ENCODE measurements at places on chromosomes 11 and 22.
A peak's percentile ranks its signal among the peaks of the same experiment; 100 is the strongest.

GRCh38 chr11:61157743-61158142, 3.5 kb downstream of the VPS37C start:
- DNase-seq = no peak

DNA sequence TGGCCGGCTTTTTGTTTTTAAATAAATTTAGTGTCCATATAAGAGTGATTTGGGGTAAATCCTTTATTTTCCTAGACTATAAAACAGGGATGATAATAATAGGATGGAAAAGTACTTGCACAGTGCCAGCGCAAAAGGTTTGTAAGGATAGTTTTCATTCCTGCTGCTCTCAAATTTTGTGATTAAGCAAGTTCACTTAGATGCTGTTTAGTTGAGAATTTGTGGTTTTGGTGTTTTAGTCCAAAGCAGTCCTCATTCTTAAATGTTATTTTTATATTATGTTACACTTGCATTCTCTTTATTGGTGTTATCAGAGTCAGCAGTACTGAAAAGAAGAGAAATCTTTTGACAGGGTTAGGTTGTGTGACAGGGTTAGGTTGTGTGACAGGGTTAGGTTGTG, 47.9 kb downstream of the PPP6R3 start:
- DNase-seq = no peak

DNA sequence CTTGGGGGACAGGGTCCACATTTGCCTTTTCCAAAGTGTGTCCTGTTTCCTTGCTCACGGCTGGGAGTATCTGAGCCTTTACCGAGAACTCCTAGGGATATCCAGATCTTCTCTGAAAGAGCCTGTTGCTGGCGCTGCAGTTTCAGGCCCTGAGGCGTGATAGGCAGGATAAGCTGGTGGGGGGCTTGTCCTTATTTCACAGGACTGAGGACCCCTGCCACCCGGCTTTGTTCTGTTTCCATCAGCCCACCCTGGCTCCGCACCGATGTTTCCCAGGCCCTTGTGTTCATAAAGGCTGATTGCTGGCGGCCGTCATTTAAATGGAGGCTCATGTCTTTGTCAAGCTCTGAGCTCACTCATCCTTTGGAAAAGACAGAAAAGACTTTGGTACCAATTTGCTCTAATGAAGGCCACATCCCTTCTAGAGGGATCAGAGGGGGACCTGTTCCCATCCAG, 9.4 kb upstream of the NPTXR start:
- no peak for DNase-seq

DNA sequence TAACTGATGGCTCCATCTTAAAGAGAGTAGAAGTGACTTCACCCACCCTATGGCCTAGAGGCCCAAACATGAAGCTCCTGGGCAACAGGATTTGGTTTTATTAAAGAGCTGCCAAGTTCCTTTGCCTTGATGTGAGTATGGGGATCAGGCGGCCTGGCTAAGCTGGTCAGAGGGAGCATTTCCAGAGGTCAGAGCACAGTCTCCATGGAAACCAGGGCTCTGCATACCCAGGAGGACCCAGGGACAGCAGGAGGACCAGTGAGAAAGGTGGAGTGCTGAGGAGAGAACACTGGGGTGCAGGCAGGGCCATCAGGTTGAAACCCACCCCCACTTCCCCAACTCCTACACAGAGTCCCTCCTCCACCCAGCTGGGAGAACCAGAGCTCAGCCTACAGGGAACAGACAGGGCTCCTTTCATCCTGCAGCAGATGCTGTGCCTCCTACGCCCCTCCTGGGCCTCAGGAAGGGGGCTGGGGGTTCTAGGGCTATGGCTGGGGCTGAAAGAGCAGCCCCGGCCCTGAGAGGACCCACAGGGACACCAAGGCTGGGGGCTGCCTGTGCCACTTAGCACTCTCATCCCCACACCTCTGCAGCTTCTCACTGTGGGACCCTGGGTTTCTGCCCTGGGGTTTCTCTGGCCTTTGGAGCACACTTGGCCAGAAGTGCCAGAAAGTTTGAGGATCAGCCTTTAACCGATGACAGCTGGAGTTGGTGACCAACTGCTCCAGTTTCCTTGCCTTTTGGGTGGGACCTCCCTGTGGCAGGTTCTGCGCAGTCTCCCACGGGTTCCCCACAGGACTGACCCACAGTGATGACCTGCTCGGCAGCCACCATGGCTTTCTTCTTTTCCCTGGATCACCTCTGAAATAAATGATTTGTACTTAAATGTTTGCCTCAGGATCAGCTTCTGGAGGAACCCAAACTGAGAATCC, 13.8 kb upstream of the P2RY6 start:
- no peak for DNase-seq

DNA sequence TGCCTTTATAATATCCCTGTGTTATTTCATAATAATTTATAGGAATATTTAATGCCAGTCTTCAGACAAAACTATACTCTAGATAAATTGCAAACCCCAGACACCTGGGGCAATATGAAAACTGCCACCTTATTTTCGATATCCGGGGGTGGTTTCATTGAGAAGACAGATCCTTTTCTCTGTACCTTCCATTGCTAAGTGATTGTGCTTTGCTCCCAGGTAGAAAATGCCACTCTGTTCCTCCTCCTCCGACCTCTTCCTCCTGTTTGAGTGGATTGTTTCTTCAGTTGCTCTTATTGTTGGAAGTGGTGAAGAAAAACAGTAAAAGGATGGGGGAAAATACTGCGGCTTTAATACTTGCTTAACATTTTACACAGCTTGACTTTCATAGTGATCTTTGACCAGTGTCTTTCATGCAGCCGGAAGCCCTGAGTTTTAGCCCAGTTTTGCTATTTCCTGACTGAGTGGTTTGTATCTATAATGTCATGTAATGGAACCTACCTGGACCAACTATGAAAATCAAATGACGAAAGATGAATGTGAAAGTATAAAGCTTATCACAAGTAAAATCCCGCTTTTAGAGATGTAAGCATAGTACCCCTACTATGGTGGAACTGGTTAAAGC, 5.6 kb upstream of the GRIK4 start:
- no peak for DNase-seq

DNA sequence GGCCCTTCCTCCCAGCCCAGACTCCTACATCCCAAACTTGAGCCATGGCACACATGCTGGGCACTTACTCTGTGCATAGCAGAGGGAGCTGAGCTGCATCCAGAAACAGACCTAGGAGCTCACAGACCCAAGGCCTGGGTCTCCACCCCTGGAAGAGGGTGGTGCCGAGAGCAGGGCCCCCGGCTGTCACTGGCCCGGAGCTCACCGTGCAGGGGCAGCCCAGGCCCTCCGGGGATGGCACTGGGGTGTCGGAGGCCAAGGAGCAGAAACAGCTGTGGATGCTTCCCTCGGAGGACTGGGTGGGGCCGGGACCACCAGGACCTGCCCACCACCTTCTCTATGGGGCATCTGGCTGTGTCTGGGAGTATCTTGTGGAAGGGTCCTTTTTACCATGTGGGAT, 4.3 kb upstream of the APOBEC3A start:
- DNase-seq = no peak

- no peak for DNase-seq
Measured at GRCh38 chr11:124886476-124886875, 11.2 kb downstream of the ROBO4 start.

DNA sequence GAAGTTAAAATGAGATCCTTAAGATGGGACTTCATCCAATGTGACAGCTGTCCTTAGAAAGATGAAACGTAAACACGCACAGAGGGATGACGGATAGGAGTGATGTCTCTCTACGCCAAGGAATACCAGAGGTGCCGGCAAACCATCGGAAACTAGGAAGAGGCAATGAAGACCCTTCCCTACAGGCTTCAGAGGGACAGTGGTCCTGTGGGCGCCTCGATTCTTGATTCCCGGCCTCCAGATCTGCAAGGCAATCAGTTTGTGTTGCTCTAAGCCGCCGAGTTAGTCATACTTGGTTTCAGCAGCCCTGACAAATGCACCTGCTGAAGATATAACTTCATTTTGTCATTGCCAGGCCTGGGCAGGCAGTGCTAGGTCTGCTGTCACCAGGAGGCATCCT, 1455.1 kb downstream of the TBC1D22A start:
- no peak for DNase-seq

GRCh38 chr11:131671320-131671719, 300.9 kb downstream of the NTM start:
- DNase-seq = no peak

DNA sequence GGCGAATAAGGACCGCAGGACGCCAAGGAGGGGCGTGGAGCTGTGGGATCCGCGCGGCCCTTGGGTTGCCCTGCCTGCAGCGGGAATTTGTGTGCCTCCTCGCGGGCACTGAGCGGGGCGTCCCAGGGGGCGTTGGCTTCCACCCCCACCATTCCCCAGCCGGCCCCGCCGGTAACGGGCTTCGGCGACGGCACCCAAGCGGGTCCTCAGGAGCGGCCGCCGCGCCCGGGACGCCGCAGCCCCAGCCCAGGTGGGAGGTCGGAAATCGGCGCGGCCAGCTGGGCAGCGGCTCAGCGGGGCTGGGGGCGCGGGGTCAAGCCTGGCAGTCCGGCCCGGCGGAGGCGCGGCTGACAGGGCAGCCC, 320 bp downstream of the CLTCL1 start:
- DNase-seq = no peak

GRCh38 chr22:40157330-40157945, 20.3 kb upstream of the TNRC6B start:
- no peak for DNase-seq

DNA sequence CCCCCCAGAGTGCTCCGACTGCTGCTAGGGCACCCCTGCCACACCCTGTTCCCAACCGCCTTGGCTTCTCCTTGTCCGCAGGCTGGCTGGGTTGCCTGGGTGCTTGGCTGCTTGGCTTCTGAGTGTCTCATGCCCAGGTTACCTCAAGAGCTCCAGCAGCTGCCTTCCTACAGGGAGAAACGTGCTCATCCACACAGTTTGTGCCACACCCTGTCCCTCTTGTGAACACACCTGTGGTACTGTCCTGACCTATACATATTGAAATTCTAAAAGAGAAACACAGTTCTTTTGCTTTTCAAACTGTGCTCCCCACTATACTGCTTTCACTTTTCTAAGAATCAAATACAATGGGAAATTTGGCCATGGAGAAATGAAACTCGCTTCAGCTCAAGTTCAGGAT, 191.4 kb downstream of the DBX1 start:
- no peak for DNase-seq

DNA sequence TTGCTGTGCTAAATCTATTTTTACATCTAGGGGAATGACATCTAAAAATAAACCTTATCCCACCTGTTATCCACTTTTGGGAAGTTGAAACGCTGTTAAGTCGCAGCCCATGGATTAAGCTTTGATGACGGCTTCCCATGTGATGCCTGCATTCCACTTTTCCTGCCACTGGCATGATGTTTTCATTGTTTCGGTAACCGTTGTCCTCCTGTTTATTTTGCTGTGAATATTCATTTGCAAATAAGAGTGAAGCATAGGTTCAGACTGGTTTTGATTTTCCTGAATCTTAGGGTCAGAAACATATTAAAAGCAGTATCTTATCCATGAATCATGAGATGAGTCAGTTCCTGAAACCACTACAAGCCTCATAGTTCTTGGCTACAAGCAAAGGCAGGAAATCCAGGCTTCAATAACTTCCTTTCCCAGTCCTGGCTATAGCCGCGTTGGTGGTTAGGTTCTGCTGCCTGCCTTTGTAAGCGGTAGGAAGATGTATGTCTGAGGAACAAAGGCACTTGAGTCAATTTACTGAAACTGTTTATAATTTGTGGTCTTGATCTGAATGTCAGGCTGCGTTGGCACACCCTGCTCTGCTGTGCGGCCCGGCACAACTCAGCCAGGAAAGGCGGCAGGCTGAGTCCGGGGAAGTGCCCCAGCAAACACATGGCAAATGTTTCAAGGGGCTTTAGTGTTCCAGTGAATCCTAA, 19.4 kb downstream of the TEAD1 start:
- DNase-seq = peak; percentile 63

DNA sequence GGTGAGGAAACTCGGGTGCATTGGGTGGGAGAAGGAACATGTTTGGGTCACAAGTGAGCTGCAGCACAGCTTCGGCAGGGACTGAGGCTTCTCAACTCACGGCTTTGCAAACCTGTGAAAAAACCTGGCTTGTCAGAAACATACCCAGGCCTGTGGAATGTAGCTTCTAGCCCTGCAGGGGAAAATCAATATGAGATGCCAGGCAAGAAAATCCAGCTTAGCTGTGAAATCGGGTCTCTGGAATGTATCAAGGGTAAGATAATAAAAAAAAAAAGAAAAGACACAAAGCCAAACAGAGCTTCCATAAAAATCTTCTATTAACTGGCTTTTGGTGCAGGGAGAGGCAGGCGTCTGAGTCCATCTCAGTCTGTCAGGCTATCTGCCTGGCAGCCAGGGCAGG, 28.5 kb downstream of the UQCR10 start:
- DNase-seq = no peak

DNA sequence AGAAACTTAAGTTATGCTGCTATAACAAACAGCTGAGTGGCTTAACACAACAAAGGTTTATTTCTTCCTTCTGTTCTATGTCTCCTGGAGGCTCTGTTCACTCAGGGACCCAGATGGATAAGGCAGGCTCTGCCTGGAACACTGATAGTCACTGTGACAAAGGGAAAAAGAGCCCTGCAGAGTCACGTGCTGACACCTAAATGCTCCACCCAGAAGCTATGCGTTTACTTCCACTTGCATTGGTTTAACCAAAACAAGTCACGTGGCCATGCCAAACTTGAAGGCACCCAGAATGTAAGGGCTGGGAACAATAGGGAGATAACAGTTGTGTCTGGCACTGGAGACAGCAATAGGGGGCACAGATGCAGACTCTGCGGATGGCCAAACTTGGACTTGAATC, 3.4 kb upstream of the MS4A15 start:
- no peak for DNase-seq

GRCh38 chr22:48750826-48751440, 1076.7 kb downstream of the BRD1 start:
- no peak for DNase-seq

- DNase-seq = no peak
Measured at GRCh38 chr11:45919806-45920530, 2.3 kb upstream of the PEX16 start.

- DNase-seq = no peak
Measured at GRCh38 chr11:35138606-35138942, 397 bp upstream of the CD44 start.

DNA sequence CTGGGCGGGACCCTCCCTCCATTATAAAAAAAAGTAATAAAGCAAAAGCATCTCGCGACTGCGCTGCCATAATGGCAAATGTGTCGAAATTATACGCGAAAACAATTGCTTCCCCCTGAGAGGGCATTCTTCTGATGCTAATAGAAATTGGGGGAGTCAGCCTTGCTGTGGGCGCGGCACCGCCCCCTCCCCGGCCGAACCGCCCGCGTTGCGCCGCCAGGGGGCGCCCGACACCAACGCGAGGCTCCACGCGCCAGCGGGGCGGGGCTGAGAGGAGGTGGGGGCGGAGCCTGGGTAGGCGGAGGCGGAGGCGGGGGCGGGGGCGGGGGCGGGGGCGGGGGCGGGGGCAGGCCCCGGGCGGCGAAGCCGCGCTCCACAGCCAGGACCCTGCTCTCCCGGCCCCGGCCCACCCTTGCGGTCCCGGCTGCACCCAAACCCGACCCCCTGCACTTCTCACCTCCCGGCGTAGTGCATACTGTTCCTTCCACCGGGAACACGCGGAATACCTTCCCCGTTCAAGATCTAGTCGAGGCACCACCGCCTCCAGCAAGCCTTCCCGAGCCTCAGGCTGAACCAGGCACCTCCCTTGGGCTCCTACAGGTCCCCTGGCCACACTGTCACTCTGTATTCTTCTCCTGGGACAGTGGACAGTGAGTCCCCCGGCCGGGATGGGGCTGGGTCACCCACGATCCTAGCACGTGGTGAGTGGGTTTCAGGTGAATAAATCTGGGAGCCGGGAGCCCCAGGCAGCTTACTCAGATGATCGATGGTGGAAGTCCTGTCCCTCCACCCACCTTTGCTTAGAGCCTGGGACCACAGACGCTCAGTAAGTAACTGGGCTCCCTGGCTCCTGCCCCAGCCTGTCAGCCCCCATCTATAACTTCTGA, 15.5 kb upstream of the UPK3A start:
- DNase-seq = peak; percentile 71

- DNase-seq = no peak
Measured at GRCh38 chr11:96481204-96481603, 91.4 kb downstream of the JRKL start.
